ENCODE measurements at places on chromosomes 2 and 18.
A peak's percentile ranks its signal among the peaks of the same experiment; 100 is the strongest.

GRCh38 chr18:57353940-57354461, 1.6 kb downstream of the ST8SIA3 start:
- peak; percentile 92 for DNase-seq

GRCh38 chr18:23857756-23858155, 156.8 kb upstream of the TTC39C start:
- no peak for DNase-seq

GRCh38 chr18:72820571-72820970, 47.2 kb downstream of the NETO1 start:
- no peak for DNase-seq

DNA sequence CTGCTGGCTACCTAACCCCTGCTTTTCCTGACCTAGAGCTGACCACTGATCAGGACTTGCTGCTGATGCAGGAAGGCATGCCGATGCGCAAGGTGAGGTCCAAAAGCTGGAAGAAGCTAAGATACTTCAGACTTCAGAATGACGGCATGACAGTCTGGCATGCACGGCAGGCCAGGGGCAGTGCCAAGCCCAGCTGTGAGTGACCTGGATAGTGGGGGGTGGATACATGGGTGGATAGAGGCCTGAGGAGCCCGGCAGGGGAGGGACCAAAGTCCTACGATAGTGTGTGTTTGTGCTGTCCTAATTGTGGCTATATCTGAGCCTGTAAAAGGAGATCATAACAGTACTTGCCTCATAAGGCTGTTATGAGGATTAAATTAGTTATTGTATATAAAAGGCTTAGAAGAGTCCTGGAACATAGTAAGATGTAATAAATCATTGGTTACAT, 8.2 kb downstream of the PLCD4 start:
- no peak for DNase-seq

DNA sequence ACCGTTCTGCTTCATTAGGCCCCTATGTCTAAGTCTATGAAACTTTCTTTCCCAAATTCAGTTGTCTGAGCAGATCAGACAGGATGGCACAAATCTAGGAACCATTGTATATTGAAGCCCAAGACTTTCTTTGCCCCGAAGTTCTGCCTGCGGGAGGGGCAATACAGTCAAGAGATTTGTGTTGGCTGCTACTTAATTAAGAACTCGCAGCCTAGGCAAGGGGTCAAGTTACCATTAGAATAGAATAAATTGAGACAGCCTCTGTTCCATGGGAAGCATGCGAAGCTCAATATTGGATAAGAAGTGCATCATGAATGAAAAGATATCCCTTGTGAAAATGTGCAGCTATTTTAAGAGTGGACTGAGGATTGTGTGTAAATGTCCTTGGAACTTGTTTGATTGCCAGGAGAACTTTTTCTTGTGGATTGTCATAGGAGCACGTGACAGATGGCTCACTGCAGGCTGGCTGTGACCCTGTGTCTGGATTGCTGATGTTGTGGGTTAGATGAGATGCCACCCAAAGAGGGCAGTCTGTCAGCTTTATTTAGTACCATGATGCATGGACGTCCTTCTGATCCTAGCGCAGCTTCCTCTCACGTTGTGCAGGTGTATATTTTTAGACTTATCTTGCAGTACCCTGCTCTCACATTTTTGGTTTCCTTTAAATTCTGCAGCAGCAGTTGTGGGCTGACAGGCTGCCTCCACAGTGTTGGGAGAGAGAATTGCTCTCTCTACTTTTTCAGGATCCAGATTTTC, 30.9 kb downstream of the HAUS1 start:
- DNase-seq = no peak

- peak; percentile 11 for DNase-seq
These were observed 45.5 kb downstream of the EML4 start for GRCh38 chr2:42214669-42215068.

DNA sequence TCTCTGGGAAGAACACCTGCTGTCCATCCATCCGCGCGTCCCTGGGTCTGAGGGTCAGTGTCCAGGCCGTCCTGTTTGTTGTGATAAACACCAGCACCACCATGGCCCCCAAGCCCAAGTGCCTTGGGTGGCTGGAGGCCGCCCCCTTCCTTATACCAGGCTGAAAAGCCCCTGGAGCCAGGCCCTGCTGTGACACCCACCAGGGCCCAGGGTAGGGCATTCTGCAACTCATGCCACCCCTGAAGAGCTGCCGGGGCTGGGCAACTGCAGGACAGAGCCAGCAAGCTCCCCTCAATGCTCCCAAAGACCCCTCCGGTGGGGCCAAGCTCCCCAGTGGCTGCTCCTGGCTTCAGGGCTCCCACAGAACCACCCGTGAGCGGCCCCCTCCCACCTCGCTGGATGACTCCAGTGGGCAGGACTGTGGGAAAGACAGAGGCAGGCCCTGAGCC, 31.9 kb upstream of the SNED1 start:
- no peak for DNase-seq

GRCh38 chr2:191167766-191168165, 17.0 kb upstream of the STAT4 start:
- DNase-seq = peak; percentile 72

DNA sequence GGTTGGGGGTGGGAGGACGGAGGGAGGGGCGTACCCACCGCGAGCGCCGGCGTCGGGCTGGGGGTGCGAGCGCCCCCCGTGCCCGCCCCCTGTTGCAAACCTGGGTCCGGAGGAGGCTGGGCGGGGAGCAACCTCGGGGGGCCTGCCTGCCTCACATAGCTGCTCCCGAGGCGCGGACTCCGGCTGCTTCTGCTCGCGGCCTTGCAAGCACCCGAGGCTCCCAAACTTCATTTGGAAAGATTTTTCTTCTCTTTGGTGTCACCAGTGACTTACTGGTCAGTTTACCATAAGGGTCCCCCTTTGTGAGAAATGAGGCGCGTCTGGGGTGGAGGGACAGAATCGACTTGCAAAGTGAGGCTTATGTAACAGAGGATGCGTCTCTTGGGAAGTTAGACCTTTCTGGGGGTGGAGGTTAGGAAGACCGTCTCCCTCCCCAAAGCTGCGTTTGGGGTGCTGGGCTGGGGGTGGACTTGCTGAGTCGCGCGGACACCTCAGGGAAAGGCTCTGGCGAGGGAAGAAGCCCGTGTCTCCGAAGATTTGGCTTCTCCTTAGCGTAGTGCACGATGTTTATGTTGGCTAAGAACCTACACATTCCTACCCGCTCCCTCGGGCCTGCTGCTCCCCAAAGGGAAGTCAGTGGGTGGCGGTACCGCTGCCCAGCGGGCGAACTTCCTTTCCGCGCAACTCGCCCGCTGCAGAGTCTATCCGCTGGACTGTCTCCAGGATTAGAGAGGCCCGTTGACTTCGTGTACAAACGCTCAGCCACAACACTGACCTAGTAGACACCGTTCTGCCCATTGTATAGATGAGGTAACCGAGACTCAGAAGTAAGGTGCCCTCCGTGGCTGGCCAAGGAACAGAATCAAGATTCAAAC, 559 bp downstream of the TMEM37 start:
- DNase-seq = no peak

- peak; percentile 37 for DNase-seq
These were observed at the start of gene ITPRIPL1 for GRCh38 chr2:96325041-96325883. Gene ITPRIPL1 (plus strand): TSS chr2:96325317. CDS start chr2:96325840, 523 bp downstream.

DNA sequence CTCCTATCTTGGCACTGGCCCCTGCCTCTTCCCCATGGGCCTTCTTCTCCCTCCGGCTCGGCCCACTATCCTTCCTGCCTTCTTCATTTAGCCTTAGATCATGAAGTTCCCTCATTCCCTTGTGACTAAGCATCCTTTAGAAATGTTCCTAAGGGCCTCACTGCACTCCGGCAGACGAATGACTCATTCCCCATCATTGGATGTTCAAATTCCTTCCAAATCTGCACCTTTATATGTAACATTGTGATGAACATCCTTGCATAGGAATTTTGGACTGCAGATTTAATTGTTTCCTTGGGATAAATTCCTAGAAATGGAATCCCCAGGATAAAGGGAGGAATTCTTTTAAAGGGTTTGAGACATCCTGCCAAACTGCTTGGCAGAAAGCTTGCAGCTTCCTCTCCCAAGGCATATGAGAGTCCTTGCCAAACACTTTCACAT, 19.0 kb downstream of the CRACDL start:
- peak; percentile 82 for DNase-seq

GRCh38 chr18:76445741-76446232, 49.3 kb downstream of the ZNF516 start:
- DNase-seq = peak; percentile 33

DNA sequence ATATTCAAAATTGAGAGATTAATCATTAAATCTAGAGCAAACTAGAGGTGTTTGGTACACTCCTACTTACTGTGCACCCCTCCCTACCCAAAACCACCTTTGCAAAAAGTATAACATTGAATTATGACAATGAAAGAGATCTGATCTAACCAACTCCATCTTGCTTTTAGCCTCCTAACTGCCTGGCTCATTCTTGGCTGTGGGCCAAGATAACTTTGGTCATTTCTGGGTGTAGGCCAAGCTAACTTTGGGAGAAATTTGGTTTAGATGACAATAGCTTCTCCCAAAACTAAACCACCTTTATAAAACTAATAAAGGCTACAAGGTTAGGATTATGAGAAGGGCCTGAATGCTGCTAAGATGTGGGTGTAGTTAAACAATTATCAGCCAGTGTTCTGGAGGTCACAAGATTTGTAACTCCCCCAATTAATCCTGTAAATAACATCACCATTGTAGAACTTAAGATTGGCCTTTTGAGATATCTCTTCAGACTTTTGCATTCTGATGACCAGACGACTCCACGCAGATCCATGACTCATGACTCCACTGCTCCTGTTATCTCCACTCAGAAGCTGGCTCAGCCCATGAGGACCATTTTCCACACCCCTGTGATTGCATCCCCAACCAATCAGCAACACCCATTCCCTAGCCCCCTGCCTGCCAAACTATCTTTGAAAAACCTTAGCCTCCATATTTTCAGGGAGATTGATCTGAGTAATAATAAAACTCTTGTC, 160.2 kb downstream of the FBXO15 start:
- no peak for DNase-seq

DNA sequence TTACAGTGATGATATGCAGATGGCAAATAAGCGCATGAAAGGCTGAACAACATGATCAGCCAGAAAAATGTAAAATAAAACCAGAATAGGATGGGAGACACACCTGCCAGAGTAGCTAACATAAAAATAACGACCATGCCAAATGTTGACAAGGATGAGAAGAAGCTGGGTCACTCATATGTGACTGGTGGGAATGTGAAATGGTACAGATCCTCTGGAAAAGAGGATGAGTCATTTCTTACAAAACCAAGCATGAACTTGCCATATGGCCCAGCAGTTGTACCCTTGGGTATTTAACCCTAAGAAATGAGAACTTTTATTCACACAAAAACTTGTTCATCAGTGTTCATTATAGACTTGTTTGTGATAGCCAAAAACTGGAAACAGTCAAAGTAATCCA, 143.8 kb downstream of the SH3BP4 start:
- peak; percentile 24 for DNase-seq

GRCh38 chr2:45938649-45939511, 287.4 kb downstream of the PRKCE start:
- peak; percentile 91 for DNase-seq

DNA sequence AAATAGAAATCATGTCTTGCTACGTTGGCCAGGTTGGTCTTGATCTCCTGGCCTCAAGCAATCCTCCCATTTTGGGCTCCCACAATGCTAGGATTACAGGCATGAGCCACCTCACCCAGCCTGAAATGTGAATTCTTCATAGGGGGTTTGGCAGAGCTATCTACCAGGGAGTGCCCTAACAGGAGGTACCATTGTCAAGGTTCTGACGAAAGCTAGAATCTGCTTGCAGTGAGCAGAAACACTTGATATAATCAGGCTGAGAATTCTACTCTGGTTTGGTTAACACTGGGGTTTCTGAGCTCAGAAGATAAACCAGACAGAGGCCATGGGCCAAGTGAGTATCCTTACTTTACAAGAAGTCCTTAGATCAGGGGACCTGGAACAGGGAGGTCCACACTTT, 7.2 kb upstream of the LAMA3 start:
- DNase-seq = no peak

GRCh38 chr2:112152476-112153178, 14.4 kb downstream of the FBLN7 start:
- DNase-seq = no peak
